ENCODE measurements at places on chromosomes 11 and 22.

GRCh38 chr11:16169956-16170847 is 186.1 kb downstream of the SOX6 start:
- peak; percentile 28 for DNase-seq

DNA sequence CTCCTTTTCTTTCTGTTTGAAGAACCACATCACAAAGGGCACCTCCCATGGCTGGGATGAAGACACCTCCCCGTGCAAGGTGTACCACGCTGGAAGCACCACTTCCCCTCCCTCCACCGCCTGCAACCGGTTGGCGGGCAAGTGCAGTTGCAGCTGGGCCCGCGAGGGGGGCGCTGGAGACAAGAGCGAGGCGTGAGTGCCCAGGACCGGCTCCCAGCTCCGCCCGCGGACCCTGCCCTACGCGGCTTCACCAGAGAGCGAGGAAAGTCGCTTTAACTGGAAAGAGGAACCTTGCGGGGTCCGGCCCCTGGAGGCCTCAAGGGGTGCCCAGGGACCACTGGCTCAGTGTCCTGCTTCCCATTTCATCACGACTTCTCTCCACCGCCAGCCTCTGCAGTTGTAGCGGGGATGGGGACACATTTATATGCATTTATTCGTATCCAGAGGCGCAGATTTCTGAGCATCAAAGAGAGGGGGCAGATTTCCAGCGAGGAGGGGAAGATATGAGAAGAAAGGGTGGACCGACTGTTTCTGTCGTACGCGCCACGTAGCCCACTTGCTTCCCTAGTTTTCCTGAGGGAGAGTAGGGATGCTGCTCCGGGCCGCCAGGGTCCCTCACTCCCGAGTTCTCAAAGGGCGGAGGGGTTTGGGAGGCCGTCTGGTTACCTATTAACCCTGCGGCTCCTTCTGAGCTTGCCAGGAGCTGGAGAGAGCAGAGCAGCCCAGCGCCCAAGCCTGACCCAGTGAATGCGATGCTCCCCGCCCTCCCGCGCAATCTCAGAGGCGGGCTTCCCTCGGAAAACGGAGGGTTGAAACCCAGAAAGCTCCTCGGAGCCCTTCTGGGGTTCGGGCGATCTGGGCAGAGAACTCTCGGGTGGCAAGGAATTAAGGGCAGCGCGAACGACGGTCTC is 3.5 kb downstream of the ESAM start:
- DNase-seq: peak; percentile 98

- no peak for DNase-seq
These were observed 27.4 kb upstream of the HEPHL1 start for GRCh38 chr11:93993747-93994146.

- no peak for DNase-seq
These were observed 1069.6 kb downstream of the BRD1 start for GRCh38 chr22:48757985-48758561.

GRCh38 chr11:57399221-57399620 is 8.8 kb upstream of the PRG2 start:
- DNase-seq: no peak

DNA sequence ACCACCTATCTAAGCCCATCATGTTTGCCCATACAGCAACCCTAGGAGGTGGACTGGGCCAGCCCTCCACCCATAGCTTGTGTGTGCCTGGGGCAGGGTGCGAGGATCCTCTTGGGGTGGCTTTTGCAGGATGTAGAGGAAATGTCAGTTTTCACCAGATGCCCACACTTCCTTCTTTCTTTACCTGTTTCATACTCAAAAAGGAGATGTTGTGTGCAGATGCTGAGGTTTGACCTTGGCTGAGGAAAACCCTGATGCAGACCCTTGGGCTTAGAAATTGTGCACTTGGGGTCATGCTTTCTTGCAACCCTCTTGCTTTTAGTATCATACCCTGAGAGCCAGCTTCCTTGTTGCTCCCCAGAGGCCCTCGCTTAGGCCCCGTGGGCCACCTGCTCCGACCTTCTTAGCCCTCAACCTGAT is 2.2 kb downstream of the HTR3A start:
- DNase-seq: no peak

- DNase-seq: peak; percentile 95
These were observed 11.7 kb downstream of the TECTA start for GRCh38 chr11:121112498-121113455.

DNA sequence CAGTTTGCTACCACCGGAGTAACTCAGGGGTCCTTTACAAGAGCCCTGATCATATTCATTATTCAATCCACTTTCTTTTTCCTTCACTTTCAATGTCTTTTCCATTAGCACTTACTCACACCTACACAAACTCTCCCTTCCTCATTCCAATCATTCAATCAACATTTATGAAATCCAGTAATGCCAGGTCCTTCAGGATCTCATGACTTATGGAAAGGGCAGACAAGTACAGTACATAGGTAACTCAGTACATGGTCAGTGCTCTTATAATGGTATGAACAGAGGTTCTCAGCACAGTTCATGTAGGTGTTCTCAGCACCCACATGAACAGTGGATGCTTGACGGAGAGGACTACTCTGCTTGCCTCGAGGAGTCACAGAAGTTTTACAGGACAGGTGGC is 106.6 kb downstream of the USP35 start:
- DNase-seq: no peak

GRCh38 chr11:47143322-47143721 is 33.4 kb downstream of the ARFGAP2 start:
- DNase-seq: no peak

GRCh38 chr11:94946812-94947211 is 26.5 kb downstream of the CWC15 start:
- no peak for DNase-seq

GRCh38 chr22:45548247-45548840 is 45.7 kb downstream of the FBLN1 start:
- no peak for DNase-seq

DNA sequence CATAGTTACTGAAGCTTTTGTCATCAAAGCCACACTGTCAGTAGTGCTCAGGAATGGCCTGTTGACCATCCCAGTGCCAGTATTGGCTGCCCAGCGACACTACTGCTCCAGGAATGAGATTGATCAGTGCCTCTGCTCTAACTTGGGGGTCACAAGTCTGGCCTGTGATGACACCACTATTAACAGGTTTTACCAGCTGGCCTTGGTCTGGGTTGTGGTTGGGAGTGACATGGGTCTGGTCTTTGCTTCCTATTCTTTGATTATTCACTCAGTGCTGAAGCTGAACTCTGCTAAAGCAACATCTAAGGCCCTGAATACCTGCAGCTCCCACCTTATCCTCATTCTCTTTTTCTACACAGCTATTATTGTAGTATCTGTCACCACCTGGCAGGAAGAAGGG is 21.5 kb downstream of the OR56B4 start:
- no peak for DNase-seq

DNA sequence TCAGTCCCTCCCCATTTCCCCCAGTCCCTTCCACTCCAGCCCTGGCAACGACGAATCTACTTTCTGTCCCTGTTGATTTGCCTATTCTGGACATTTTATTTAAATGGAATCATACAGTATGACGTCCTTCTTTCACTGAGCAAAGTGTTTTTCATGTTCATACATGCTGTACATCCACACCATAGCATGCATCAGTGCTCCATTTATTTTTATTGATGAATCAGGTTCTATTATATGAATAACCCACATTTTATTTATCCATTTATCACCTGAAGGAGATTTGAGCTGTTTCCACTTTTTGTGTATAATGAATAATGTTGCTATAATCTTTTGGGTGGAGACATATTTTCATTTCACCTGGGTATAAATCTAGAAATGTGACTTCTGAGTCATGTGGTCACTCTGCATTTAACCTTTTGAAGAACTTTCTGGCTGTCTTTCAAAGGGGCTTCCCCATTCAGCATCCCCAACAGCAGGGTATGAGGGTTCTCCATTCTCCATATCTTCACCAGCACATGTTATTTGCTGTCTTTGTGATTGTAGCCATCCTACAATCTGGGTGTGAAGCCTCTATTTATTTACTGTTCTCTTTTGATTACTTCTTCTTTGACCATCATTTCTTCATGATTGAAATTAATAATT is 531.7 kb downstream of the ETS1 start:
- DNase-seq: no peak

- DNase-seq: no peak
These were observed 18.4 kb upstream of the PITPNB start for GRCh38 chr22:27937453-27937852.

DNA sequence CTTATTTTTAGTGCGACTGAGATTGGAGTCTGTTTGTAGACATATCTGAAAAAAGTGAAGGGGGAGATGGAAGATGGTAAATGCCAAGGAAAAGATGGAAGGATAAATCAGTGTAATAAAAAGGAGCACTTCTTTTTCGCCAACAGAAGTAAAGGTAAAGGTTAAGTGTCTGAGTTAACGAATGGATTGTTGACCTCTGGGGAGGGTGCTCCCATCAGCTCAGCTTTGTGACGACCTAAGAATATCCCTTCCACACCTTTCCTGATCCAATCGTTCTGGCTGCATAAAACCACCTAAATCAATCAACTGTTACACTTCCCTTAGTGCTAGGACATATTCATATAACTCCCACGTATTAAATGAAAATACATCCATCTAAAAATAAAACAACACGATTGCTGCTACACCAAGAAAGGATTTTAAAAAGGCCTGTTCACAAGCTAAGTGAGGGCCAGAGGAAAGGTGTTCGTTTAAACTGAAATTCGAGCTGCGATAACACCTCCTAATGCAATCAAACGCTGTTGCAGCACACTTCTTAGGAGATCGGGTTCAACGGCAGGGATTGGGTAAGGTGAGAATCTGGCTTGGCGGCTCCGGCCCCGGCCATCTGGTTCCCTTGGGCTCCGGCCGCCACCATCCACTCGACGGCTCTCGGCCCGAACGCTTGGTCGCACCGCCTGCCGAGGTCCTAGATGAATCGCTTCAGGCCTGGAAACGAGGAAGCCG is 658 bp downstream of the C11orf71 start:
- peak; percentile 92 for DNase-seq

DNA sequence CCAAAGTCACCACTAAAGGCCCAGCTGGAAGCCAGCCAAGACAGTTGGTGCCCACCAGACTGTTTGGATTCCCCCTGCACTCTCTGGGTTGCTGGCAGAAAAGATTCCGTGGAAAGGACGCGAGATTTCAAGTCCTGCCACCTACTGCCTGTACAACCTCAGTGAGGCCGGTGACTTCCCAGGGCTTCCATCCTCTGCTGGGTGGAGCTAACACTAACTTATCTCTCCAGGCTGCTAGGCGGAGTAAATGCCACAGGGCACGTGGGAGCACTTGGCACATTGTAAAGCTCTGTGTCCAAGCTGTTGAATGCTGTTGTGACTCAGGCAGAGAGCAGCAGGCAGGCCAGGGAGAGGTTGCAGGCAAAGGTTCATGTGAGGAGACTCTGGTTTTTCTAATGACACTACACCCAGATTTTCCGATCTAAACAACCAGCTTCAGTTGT is 50.9 kb upstream of the CDON start:
- no peak for DNase-seq

DNA sequence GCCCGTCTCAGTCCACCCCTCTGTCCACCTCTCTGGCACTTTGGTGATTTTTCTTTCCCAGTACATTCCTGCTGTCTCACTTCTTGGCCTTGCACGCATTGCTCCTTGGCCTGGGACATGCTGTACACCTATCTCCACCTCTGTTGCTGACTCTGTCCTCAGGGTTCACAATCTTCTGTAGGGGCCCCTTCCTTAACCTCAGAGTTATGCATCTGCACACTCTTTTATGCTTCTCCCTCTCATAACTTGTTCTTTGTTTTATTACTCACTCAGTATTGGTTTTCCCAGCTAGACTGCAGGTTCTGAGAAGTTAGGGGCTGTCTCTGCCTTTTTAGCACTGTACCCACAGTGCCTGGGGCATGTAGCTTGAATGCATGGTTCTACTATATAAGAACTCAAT is 139.1 kb upstream of the MTMR2 start:
- DNase-seq: no peak

- DNase-seq: no peak
These were observed 96.3 kb downstream of the SWAP70 start for GRCh38 chr11:9760193-9760575.

GRCh38 chr22:23219822-23220484 is 39.6 kb downstream of the BCR start:
- no peak for DNase-seq

- peak; percentile 86 for DNase-seq
These were observed 28.6 kb upstream of the OR10G7 start for GRCh38 chr11:124069429-124070401.

- DNase-seq: no peak
These were observed 53.3 kb upstream of the ARFGAP3 start for GRCh38 chr22:42910221-42910942.

- no peak for DNase-seq
These were observed 53.0 kb downstream of the CTSC start for GRCh38 chr11:88284336-88285050.

GRCh38 chr11:69353696-69354544 is 60.0 kb downstream of the MYEOV start:
- DNase-seq: peak; percentile 14

GRCh38 chr22:24937114-24937513 is 9.4 kb downstream of the LHFPL7 start:
- peak; percentile 66 for DNase-seq

DNA sequence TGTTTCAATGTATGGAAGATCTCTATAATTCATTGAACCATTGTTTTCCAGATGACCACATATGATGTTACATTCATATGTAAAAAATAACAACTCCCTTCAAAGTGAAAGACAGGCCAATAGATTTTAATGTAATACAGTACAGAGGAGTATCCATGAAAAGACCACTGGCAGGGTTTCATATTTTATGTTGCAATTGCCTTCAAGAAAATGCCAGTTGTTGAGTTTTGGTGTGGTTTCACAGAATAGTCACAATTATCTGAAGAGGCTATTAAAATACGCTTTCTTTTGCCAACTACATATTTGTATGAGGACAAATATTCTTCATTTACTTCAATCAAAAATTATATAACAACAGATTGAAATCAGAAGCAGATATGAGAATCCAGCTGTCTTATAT is 14.3 kb downstream of the AMOTL1 start:
- no peak for DNase-seq

GRCh38 chr22:22194931-22195264 is 49.7 kb upstream of the VPREB1 start:
- no peak for DNase-seq

- DNase-seq: peak; percentile 27
These were observed 7.6 kb upstream of the KCTD14 start for GRCh38 chr11:78030429-78031325.

- DNase-seq: peak; percentile 35
These were observed 46.0 kb upstream of the PAK1 start for GRCh38 chr11:77519847-77520246.

Measured in GM23338 (cell line).